ENCODE measurements at places on chromosomes 5 and 9.

- DNase-seq: peak; percentile 42
Observed at GRCh38 chr9:110555551-110556331, 23.8 kb downstream of the SVEP1 start.

DNA sequence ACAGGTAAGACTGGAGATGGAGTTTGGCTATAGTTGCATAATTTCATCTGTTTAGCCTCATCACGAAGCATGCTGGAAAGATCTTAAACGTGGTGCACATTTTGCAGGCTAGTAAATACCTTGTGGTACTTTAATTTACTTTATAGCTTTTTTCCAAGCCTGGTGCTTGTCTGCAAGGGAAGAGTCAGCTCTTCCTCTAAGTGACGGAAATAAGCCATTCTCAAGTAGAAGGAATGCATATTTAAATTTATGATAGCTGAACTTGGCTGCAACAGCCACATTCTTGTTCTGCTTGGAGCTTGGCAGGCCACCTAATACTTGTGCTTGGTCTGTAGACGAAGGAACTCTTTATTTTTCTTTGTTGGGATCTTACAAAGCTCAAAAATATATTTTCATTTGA is 188.0 kb upstream of the PIK3R1 start:
- no peak for DNase-seq

- no peak for DNase-seq
Observed at GRCh38 chr9:106535439-106535838, 327.5 kb upstream of the ZNF462 start.

DNA sequence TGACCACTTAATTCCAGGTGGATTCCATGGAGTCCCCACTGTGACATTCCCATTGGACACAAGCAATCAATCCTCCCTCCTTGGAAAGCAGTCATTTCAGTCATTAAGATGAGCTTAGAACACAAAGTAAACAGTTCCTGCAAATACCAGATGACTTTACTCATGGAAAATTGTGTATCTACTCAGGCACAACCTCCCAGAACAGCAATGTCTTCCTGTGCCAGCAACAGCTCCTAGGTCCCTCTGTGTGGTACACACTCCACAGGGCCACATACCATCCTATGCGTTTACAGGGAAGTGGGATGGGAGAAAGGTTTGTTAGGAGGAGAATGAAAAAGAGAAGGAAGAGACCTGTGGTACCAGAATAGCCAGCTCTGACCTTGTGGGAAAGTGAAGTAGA is 53.7 kb downstream of the MTMR12 start:
- DNase-seq: no peak

DNA sequence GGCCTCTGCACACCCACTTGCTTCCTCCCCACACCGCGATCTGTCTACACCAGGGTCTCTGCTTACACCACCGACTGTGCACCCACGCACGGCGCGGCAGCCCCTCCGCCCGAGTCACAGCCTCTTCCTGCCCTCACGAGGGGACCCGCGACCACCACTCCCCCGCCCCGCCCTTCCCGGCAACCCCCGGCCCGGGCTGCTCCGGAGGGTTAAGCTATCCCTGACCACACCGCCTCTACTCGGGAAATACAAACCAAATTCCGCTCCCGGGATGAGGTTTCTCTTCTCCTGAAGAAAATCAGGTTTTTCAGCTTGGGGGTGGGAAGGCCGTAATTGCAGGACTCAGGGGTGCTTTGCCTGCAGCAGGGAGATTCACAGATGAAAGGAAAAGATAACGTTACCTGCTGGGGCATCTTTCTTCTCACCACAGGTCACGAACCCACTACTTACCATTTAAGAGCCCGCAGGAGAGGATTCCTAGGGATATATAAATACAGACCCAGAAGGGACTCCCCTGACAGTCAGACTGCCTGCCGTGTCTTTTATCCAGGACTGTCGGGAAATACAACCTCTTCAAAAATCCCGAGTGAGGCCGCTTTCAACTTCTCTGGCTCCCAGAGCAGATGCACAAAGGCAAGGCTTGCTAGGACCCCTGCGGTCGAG is 63.5 kb downstream of the ROR2 start:
- DNase-seq: no peak

GRCh38 chr5:176535664-176536131 is 1.5 kb downstream of the RNF44 start:
- no peak for DNase-seq

- DNase-seq: no peak
Observed at GRCh38 chr5:15421381-15421780, 78.6 kb upstream of the FBXL7 start.

DNA sequence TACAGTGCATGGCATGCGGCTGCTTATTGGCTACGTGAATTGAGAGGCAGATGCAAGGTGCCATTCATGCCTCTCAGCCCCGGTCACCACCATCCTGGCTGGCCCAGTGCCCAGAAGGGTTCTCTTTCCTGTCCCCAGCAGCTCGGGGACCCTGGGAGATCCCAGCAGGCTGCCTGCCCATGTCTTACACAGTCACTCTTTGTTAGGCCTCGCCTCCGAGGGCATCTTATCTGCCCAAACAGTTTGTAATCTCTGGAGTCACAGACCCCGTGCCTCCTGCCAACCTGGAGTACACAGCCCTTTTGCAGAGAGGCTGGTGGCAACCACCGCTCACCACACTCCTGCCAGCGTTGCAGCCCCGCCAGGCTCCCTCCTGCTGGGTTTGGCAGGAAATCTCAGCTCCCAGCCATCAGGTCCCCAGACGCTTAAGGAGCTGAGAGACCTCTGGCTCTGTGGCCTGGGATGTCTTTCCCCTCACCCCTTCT is 7.0 kb upstream of the AK1 start:
- DNase-seq: no peak

DNA sequence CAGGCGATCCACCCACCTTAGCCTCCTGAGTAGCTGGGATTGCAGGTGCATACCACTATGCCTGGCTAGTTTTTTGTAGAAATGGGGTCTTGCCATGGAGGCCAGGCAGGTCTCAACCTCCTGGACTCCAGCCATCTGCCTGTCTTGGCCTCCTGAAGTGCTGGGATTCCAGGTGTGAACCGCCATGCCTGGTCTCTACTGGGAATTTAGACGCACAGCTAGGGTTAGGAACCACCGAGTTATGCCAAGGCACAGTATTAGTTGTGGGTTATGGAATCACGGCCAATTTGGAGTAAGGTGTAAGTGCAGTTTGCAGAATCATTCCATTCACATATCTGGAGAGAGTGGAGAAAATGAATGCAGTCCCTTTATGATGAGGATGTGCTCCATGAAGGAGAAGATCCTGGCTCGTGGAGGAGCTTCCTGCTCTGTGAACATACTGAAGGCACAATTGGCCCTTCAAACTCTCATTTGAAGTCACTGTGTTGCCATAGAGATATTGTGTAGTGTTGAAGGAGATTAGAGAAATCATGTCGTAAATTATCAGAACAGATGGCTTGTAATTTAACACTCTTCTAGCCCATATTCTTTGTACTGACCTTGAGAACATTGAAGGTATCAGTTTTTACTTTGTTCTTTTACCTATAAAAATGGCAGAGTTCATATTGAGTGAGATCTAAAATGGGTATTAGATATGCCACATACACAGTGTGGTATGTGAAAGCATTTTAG is 18.8 kb downstream of the TRIO start:
- no peak for DNase-seq

- DNase-seq: no peak
Observed at GRCh38 chr5:139712412-139712811, 64.3 kb downstream of the CXXC5 start.

- DNase-seq: no peak
Observed at GRCh38 chr5:1805736-1806135, 4.5 kb downstream of the NDUFS6 start.

- no peak for DNase-seq
Observed at GRCh38 chr5:146047396-146047795, 58.0 kb downstream of the PLAC8L1 start.

DNA sequence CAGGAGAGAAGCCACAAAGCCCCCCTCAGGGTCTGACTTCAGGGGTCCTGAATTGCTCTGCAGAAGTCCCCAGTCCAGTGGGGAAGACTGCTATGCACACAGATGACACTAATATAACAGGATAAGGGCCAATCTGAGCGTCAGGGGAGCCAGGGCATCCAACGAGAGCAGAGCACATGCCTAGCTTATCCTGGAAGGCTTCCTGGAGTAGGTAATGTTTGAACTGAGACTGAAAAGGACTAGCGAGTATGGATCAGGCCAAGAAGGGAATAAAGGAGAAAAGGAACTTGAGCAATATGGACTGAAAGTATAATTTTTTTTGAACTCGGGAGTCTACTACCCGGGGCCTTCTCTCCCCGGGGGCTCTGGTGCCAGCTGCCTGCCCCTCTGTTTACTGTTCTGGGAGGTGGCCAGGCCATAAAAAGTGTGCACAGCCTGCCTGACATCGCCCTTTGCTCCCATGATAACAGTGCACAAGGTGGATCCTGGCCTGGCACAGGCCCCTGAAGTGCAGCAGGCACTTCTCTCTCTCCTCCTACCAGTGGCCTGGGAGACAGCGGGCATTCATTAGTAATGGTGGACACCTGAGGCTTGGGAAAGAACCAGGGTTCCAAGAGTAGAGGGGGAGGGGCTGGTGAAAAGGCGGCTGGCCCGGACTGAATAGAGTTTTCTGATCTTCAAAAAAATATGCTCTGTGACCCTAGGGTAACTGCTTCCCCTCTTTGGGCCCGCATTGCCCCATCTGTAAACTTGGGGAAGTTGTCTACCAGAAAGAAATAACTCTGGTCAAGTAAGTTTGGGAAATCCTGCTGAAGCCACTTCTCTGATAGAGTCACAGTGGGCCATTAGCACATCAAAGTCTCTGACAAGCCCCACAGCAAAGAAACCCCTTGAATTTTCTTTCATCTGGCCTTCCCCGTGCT is 4.6 kb upstream of the SLC6A7 start:
- DNase-seq: no peak

DNA sequence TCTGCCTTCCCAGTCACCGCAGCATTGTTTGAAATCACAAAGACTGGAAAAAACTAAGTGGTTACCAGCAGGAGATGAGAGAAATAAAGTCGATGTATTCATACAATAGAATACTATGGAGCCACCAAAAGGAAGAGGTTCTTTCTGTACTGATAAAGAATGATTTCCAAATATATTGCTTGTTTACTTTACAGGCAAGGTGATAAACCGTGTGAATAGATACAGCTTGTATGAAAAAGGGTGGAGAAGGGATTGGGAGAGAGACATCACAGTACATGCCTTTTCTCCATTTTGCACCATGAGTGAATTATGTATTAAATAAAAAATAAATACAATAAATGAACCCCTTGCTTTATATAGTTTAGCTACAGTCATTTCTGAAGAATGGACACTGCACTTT is 91.7 kb downstream of the RFK start:
- no peak for DNase-seq

DNA sequence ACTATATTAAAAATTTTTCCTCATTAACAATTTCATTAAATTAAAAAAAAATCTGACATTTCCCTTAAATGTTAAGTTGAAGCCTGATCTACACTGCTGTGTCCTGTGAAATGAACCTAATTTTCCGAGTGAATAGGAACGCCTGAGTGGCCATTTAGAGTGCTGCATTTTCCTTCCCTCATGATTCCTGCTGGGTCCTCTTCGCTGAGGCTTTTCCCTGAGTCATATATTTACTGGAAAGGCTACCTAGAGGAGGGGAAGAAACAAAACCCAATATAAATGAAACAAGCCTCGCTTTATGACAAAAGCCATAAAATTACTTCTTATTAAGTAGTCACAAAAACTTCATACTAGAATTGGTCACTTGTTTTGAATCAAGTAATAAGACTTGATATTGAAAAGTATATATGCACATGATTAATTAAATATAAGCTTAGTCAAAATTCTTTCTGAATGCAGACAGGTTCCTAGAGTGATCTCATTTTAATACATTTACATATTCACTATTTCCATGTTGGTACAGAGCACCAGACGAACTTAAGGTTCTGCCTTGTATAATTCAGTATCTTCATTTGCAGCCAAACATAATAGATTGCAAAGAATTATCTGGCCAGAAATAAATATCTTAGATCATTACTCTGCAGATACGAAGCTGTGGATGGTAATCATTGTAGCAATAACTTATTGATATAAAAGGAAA is 6.3 kb upstream of the ISCA1 start:
- no peak for DNase-seq

GRCh38 chr9:14479163-14479560 is 165.2 kb upstream of the NFIB start:
- no peak for DNase-seq

DNA sequence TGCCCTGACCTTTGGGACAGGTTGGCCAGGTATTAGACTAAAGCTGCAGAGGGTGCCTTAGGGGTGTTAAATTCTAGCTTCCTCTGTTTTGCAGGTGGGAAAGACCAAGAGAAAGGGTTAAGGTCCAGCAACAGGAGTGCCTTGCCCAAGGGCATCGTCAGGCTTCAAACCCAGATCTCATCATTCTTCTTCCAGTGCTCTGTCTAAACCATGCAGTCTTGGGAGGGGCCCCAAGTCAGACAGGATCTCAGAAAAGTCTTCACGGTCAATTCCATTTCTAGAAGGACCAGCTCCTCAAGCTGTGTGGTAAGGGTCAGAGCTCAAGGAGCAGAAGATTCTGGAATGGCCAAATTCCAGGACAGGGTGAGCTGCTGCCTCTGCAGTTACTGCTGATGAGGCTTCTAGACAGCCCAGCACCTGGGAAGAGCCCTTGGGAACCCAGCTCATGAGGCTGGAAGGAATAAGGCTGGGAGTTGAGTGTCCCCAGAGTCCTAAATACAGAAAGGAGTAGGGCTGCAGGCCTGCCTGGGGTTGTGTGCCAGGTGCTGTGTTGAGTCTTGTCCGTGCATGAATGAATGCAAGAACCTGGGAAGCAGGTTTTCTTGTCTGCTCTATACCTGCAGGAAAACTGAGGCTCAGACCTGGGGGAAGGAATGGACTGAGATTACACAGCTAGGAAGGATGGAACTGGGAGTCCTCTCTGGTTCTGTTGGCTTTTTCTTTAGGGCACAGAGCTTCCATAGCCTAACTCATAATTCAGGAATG is 69.3 kb downstream of the WWC1 start:
- DNase-seq: no peak

GRCh38 chr5:59387127-59387526 is 506.4 kb downstream of the PDE4D start:
- no peak for DNase-seq

GRCh38 chr5:87076931-87077330 is 190.8 kb upstream of the RASA1 start:
- no peak for DNase-seq

DNA sequence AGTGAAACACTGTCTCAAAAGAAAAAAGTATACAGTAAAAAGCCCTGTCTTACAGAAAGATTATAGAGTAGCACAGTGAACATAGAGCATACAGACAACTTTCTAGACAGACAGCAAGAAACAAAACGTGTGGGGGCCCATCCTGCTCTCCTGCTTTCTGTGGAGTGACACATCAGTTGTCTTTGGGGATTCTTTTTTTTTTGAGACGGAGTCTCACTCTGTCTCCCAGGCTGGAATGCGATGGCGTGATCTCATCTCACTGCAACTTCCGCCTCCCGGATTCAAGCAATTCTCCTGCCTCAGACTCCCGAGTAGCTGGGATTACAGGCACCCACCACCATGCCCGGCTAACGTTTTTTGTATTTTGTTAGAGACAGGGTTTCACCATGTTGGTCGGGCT is 14.9 kb downstream of the CDHR2 start:
- no peak for DNase-seq

DNA sequence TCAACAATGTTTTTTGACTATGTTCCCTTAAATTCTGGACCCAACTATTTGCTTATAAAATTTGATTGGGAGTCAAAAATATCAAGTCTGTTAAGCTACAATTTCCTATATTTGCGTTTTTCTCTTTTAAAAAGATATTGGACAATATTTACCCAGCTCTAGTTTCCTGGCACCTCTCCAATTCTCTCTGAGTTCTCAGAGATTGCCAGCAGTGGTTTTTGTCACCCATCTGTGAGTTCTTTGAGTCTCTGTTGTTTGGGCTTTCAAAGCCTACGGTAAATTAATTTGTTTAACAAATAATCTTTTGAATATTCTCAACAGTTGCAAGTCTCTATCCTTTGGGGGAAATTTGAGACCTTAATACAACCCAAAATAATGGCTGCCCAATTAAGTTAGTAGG is 174.2 kb upstream of the PUM3 start:
- DNase-seq: no peak

Measured in mesothelial cell of epicardium (in vitro differentiated cells).